Cortex of kidney (tissue), 1 donor: ENCODE measurements at places on chromosomes 5 and 9.

DNA sequence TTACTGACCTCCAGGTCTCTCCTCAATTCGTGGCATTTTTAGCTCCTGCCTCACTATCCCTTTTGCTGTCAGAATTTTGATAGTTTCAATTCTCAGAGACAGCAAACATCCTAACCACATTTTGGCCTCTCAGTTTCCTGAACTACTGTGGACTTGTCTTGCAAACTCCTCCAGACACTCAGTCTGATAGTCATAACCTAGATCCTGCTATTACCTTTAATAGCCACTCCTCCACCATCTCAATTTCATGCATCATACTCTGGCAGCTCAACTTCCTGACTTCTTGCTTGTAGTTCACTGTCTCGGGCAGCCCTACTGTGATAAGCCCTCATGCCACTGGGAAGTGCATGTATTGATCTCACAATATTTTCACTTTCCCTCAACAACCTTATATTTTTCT is 481.8 kb upstream of the CDH18 start:
- no peak for DNase-seq

GRCh38 chr5:77881528-77881927 is 105.4 kb upstream of the TBCA start:
- no peak for DNase-seq

DNA sequence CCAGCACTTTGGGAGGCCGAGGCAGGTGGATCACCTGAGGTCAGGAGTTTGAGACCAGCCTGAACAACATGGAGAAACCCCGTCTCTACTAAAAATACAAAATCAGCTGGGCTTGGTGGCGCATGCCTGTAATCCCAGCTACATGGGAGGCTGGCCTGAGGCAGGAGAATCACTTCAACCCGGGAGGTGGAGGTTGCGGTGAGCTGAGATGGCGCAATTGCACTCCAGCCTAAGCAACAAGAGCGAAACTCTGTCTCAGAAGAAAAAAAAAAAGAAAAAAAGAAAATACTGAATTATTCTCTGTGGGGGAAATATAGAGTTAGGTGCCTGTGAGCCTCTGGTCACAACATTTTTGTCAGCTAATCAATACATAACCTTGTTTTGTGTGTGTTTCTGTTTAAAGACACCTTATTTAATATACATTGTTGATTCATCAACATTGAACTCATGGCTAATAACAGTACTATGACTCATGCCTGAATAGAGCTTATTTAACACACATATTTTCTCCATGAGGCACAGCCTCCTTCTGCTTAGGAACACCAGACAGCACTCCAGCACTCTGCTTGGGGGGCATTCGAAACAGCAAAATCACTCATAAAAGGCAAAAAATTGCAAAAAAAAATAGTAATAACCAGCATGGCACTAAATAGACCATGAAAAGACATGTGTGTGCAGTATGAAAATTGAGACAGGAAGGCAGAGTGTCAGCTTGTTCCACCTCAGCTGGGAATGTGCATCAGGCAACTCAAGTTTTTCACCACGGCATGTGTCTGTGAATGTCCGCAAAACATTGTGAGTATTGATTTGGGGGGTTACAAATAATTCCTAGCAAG is at the start of gene IL31RA:
IL31RA (plus strand) TSS at position 519 of the 836 bp plus-strand sequence; CDS start at position 733, 214 bp downstream.
- no peak for DNase-seq

DNA sequence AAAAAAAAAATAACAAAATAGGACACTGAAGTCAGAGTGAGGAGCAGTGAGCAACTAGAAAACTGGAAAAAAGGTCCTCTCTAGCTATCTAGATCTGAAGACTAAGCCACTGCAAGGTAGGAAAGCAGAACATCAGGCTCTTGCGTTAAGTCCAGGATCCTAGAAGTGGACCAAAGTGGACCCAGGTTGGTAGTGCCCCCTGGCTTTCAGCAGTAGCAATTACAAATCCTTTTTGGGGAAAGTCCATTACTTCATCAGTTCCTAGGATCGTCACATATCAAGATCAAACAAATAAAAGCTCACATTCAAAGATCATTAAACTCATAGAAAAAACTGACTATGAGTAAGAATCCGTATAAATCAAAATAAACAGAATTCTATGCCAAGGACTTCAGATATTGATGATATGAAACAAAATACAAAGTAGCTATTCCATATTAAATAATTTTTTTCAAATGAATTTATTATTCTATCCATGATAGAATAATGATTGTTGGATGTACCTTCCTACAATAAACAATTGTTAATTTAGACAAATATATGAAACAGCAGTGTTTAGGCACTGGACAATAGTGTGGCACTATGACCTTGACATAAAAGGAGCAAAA is 6.5 kb upstream of the RICTOR start:
- DNase-seq = no peak

DNA sequence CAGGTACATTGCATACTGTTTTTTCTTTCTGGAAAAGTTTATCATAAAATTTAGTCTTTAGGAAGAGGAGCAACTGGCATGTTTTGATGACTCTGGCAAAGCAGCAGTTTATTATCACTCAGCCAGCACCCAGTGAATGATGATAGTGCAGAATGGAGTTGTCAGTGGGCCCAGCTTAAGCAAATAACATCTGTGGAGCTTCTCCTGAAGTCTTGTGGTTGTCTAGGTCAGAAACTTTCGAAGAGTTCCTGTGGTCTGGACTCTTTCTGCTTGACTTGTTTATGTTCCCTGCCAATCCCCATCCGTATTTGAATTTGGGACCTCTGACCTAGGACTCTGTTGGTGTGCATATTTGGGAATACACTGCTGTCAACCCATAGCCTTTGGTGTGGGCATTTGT is 38.1 kb upstream of the C5orf47 start:
- no peak for DNase-seq

GRCh38 chr5:146595088-146595487 is 79.1 kb upstream of the GPR151 start:
- DNase-seq = no peak

- DNase-seq = no peak
Observed at GRCh38 chr5:103896593-103896992, 334.0 kb upstream of the NUDT12 start.

GRCh38 chr5:39624890-39625289 is 200.1 kb upstream of the DAB2 start:
- no peak for DNase-seq

DNA sequence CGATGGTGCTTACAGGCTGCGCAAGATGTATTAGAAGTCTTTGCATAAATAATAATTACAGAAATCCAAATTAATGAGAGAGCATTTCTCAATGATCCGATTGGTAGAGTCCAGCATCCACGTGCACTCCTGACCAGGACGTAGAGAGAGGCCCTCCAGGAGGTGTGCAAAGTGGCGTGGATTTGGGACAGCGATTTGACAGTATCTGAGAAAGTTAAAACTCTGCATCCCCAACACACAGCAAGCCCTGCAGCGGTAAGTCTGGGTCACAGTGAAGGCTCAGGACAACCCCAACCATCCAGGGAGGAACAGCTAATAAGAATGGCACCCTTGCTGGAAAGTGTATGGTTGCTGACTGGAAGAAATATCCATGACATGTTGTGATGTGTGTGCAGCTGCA is 180.2 kb downstream of the AUH start:
- DNase-seq = no peak

GRCh38 chr9:21605489-21605931 is 123.4 kb upstream of the IFNE start:
- DNase-seq = no peak

DNA sequence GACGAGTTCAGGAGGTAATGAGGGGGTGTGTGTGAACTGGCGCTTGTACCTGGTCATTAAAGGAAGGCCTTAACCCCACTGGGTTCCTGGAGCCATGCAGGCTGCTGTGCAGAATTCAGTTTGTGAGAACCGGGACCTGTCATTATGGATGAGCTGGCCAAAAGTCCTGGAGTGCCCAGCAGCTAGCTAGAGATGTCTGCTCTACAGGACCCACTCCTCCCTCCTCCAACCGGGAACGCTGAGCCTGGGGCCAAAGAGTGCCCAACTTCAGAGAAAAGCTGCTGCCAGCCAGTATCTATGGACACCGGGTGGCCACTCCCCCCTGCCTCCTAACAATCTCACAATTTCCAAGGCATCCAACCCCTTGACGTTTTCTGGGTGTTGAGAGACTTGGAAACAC is 1.2 kb downstream of the ENTREP1 start:
- no peak for DNase-seq

GRCh38 chr5:137401946-137402345 is 97.2 kb downstream of the SPOCK1 start:
- DNase-seq = no peak

GRCh38 chr5:82913971-82914370 is 163.2 kb downstream of the TMEM167A start:
- DNase-seq = no peak

GRCh38 chr5:8213701-8214240 is 344.8 kb downstream of the MTRR start:
- DNase-seq = no peak

- DNase-seq = no peak
Observed at GRCh38 chr5:32543291-32543690, 42.1 kb upstream of the SUB1 start.

DNA sequence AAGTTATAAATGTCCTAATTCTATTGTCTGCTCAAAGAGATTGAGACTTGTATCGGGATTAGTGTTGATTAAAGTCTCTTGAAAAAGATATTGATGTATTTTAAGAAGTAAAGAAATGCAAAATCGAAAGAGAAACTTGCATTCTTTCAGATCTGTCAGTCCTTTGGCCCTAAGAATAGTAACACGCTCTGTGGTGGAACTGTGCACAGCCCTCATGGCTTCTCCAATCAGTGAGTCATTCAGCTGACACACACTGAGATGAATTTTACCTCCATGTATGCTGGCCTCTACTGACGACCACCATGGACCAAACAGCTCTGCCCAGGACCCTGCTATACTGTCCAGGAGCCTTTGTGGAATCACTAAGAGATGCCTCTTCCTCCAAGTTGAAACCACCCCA is 232.4 kb downstream of the ESM1 start:
- no peak for DNase-seq

DNA sequence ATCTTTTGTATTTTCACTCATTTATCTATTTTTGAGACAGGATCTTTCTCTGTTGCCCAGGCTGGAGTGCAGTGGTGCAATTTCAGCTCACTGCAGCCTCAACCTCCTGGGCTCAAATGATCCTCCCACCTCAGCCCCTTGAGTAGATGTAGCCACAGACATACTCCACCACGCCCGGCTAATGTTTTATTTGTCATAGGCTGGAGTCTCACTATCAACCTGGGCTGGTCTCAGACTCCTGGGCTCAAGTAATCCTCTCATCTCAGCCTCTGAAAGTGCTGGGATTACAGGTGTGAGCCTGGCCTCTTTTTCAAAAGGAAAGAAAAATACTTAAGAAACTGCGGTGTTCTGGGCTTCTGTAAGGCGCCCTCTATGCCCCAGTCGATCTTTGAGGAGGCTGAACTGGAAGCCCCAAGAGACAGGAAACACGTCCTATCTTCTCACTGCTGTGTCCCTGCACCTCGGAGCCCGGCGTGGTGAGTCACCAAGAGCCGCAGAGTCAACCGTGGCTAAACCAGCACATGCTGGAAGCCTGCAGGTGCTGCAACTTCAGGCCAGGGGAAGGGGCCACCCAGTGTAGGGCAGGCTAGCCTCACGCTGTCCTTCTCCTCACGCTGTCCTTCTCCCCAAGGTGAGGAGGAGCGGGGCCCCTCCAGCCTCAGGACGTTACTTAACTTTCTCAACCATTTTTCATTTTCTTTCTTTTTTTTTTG is 15.2 kb upstream of the LHX3 start:
- DNase-seq = no peak
